ENCODE measurements at places on chromosomes 4 and X. TPM values are rescaled to one million over a fixed set of nuclear protein-coding genes. Genes with fewer than 3 reads are reported as not detected.

The RBM46 gene
- 0.75 TPM for polyA plus RNA-seq

The CCNA2 gene
- 16.0 TPM for polyA plus RNA-seq

The GATB gene
- 41.9 TPM for polyA plus RNA-seq

The ASB12 gene
- 0.75 TPM for polyA plus RNA-seq

The KCNIP4 gene
- polyA plus RNA-seq, result 14.5 TPM

The CXCL6 gene
- not detected for polyA plus RNA-seq

The SCML2 gene
- polyA plus RNA-seq, result 14.5 TPM

The ADAMTS3 gene
- 1.2 TPM for polyA plus RNA-seq

The MAOB gene
- polyA plus RNA-seq, result 2.6 TPM

The RASSF6 gene
- polyA plus RNA-seq, result not detected

The PLAC1 gene
- 2.7 TPM for polyA plus RNA-seq

The RAB9B gene
- 6.6 TPM for polyA plus RNA-seq

The STPG2 gene
- 0.20 TPM for polyA plus RNA-seq

The HSD17B13 gene
- polyA plus RNA-seq, result 1.0 TPM

The PF4V1 gene
- polyA plus RNA-seq, result not detected

The HSD17B10 gene
- polyA plus RNA-seq, result 249 TPM

The NAA11 gene
- polyA plus RNA-seq, result not detected

The TMPRSS11D gene
- not detected for polyA plus RNA-seq

The FAM114A1 gene
- 32.2 TPM for polyA plus RNA-seq

The UCP1 gene
- polyA plus RNA-seq, result 0.12 TPM

The ANK2 gene
- polyA plus RNA-seq, result 48.2 TPM

The FHL1 gene
- 23.5 TPM for polyA plus RNA-seq

The ADGRL3 gene
- polyA plus RNA-seq, result 2.4 TPM

The SSX3 gene
- polyA plus RNA-seq, result not detected

The HCFC1 gene
- polyA plus RNA-seq, result 30.1 TPM

The HTN3 gene
- not detected for polyA plus RNA-seq

The PNMA3 gene
- 8.9 TPM for polyA plus RNA-seq

The AKAP14 gene
- not detected for polyA plus RNA-seq

The BST1 gene
- polyA plus RNA-seq, result 0.24 TPM

The MAGEC3 gene
- not detected for polyA plus RNA-seq

The IL13RA2 gene
- polyA plus RNA-seq, result not detected

The WAS gene
- polyA plus RNA-seq, result 1.7 TPM

The BMP15 gene
- not detected for polyA plus RNA-seq

The SLITRK2 gene
- polyA plus RNA-seq, result not detected

The RIPPLY1 gene
- polyA plus RNA-seq, result not detected

The PRDM8 gene
- polyA plus RNA-seq, result 11.3 TPM

The MAGEB1 gene
- not detected for polyA plus RNA-seq

The SATL1 gene
- polyA plus RNA-seq, result 1.1 TPM

The ABCE1 gene
- 24.1 TPM for polyA plus RNA-seq

The LRIT3 gene
- 0.12 TPM for polyA plus RNA-seq

The SAT1 gene
- polyA plus RNA-seq, result 290 TPM

The JCHAIN gene
- polyA plus RNA-seq, result 0.61 TPM

The NUDT11 gene
- 17.6 TPM for polyA plus RNA-seq

The ADGRG2 gene
- polyA plus RNA-seq, result 1.4 TPM

The AR gene
- polyA plus RNA-seq, result 0.24 TPM

The C1QTNF7 gene
- polyA plus RNA-seq, result not detected

The CD38 gene
- 0.69 TPM for polyA plus RNA-seq

The CFAP47 gene
- not detected for polyA plus RNA-seq

The SH2D1A gene
- polyA plus RNA-seq, result not detected

The PLXNA3 gene
- polyA plus RNA-seq, result 23.3 TPM

The PHKA1 gene
- 9.3 TPM for polyA plus RNA-seq

The ATP11C gene
- 11.4 TPM for polyA plus RNA-seq

The SPANXN4 gene
- polyA plus RNA-seq, result not detected

The PLAC8 gene
- 1.9 TPM for polyA plus RNA-seq

The TAF7L gene
- polyA plus RNA-seq, result 0.27 TPM
